Activated CD4-positive, CD25-positive, alpha-beta regulatory T cell (primary cell): ENCODE measurements at places on chromosomes 13 and 19.

DNA sequence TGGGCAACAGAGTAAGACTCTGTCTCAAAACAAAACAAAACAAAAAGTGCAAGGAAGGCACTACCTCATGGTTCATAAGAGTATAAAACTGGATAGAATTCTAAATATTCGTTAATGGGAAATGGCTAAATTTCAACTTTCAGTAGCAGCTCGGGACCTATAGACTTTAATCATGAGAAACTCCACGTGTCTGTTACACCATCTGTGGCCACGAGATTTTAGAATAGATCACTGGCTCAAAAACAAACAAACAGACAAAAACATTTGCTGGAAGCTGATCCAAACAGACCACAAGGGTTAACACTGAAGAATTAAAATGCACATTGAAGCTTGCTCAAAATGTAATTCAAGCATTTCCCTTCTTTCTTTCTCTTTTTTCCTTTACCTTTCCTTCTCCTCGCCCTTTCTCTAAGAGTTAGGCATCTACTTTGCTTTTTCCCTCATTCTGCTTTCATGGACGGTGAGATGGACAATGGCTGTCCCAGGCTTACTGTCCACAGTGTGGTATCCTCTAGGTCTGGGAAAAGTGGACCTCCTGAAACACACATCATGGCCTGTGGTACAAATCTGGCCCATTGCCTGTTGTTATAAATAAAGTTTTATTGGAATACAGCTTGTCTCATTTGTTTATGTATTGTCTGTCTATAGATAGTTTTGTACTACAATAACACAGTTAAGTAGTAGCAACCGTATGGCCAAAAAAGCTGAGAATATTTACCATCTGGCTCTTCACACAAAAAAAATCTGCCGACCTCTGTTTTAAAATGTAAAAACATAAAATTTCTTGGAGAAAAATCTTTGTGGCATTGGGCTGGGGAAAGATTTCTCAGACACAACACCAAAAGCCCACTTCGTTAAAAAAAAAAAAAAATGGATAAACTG is 10.3 kb downstream of the ELAVL1 start:
- DNase-seq: no peak

GRCh38 chr13:74026753-74027152 is 107.5 kb downstream of the KLF12 start:
- peak; percentile 34 for DNase-seq

GRCh38 chr13:58843567-58843966 is 1212.0 kb downstream of the PCDH17 start:
- no peak for DNase-seq

DNA sequence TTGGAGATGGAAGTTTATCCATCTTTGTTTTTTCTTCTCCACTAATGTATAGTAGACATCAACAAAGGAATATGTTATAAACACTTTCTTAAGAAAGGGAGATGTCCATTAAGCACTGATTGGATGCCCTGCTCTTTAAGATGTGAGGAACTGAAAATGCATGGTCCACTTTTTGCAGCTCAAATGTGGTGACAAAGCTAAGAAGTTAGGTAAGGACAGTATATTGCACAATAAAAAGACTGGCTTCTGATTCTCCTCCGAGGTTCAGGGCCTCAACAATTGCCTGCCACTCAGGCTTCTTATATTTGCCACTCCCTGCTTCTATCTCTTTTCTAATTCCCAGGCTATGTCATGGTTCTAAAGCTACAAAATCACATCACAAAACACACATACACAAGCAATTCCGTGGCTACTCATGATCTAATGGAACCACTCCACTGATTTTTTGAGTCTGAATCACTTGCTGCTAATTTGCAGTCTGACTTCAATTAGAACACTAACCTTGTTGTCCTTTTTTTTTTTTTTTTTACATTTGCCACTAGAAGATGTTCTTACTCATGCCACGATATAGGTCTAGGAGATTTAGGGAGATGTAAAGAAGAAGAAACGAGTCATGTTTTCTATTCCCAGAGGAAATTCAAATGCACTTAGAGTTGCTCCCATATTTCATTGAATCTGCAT is 29.6 kb upstream of the TNFSF11 start:
- no peak for DNase-seq

DNA sequence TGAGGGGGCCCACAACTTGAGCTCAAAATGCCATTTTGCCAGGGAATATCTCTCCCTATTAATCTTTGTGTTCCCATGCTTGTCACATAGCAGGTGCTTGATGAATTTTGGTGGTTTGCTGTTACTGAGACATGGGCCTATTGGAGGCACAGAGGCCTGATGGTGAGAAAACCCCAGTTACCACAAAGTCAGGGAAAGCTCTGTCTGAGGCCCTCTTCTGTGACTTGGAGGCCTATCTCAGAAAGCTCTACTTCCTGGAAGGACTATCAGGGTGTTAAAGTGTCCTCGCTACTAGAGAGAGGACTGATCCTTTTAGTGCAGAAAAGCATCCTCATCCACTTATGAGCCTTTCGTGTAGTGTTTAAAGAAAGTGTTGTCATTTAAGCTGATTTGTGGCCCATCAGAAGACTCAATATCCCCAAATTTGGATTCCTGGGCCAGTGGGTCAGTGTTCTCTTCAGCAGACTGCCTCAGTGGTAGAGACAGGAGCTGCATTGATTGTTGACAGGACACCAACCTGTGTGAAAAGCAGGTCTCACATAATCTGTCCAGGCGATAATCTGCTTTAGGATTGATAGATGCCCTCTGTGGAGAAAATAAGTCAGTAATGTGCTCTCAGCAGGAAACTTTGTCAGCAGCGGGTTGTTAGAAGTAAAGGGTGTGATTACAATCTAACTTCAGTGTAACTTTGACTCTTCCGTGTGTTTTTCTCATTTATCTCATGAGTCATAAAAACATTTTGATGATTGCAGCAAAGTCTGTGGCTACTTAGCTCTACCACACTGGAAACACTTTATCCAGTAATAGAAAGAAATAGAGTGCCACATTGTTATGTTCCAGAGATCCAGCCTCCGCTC is 121.0 kb downstream of the AKAP11 start:
- no peak for DNase-seq

DNA sequence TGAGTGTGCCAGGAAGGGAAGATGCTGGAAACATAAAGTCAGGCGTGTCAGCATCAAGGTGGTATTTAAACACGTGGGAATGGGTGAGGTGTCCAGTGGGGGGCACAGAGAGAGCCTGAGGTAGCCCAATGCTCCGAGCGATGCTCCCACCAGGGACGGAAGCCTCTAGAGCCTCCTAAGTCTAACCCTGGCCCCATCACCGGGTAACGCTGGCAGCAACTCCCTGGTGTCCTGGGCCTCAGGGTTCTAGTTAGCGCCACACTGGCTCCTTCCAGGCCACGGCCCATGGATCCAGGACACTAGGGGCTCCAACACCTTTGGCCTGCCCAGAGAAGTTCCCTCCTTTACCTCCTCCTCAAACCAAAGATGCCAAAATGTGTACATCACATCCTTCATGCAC is 65.4 kb downstream of the EPS15L1 start:
- DNase-seq: no peak

- DNase-seq: no peak
Observed at GRCh38 chr13:42116225-42116624, 67.8 kb downstream of the DGKH start.

DNA sequence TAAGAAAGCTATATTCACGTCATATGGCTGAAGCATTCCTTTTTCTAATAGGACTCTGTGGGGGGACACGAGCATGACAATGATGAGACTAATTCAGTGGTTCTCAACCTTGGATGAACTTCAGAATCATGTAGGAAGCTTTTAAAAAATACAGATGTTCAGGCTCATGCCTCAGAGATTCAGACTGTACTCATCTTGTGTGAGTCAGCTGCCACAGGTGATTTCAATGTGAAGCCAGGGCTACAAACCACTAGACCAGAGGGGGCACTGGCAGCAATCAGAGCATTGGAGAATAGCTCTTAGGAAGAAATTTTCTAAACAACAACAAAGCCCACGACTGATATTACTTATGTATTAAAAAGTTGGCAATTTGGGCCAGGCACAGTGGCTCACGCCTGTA is 91.7 kb downstream of the SERP2 start:
- no peak for DNase-seq

DNA sequence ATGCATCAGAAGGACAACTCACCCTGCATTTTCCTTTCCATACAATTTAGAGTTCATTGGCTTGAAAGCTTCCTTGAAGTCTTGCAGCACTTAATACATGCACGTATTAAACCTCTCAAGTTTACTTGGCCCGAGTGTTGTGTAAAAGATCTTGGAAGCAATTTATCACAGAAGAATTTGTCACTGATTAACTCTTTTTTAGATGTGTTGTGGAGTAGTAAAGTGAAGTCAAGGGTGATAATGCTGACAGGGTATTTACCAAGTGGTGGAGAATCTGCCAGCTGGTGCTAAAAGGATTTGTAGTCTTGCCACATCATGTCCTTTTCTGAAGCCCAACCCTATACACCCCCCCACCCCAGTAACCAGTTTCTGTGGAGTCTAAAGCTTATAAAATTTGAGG is 421.0 kb upstream of the MIR17HG start:
- no peak for DNase-seq

DNA sequence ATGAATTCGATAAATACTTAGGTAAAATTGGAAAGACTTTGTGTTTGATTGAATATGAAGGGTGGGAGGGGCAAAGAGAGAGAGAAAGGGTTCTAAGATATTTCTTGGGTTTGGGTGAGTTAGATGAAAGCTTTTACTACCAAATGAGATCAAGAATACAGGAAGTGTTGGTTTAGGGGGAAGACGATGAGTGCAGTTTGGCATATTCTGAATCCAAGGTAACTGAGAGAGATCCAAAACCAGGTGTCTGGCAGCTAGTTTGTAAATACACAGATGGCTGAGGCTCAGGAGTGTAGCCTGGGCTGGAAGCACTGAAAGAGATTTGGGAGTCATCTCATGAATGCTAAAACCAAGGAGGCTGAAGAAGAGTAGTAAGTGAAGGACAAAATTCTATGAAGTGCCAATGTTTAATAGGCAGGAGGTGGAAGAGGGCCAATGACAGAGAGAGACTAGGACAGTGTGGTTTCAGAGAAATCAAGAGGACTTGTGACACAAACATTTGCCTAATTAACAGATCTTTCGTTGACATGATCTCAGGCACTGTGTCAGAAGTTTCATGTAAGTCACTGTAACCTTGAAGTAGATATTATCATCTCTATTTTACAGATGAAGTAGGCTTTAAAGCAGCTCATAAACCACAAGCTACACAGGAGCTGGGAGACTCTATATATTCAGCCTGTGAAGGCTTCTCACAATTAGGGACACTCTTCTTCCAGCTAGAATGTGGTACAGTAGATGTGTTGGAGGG is 70.2 kb upstream of the ZDHHC20 start:
- no peak for DNase-seq

DNA sequence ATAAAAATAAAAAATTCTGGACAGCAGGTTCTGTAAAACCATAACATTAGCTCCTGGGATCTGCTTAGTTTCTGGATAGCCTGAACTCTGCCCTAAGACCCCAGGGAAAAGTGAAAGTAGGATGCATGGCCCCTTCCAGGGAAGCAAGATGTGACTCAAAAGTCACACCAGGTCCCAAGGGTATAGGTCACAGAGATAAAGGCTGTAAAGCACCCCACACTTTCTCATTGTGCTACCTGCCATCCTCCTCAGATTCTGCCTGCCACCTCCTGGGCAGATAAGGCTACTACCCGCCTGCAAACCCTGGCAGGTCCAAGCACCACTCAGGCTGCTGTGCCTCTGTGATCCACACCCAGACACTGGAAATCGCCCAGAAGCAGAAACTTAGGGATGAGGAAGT is 20.6 kb downstream of the FFAR2 start:
- peak; percentile 25 for DNase-seq

DNA sequence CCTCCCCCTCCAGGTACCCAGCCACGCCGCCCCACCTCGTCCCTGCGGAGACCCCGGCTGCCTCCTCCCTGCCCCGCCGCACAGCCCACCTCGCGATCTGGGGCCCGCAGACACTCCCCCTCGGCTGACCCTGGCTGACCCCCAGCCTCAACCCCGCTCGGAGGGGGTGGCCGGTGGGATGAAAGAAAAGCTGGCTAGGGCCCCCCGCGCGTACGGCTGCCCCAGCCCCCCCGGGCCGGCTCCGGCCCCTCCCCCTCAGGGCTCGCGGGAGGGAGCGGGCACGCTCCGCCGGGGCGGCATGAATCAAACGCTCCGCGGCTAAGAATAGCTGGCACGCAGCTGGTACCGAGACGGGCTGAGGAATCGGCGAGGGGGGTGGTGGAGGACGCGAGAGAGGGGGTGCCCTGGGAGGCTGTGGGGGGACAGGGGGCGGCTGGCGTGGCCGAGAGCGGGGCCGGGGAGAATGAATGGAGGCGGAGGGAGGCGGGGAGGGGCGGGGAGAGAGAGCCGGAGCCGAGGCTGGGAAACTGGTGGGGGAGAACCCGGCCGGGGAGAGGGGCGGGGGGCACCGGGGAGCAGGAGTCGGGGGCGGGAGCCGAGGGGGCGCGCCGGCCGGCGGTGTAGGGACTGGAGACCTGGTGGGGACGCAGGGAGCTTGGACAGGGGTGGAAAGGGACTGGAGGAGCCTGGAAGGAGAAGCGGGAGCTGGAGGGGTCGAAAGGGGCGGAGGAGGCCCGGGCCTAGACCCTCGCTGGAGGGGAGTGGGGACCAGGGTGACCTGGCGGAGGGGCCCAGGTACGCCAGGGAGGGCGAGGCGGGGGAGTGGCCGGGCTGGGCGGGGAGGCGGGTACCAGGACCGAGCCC is 1.1 kb downstream of the SHANK1 start:
- DNase-seq: no peak

DNA sequence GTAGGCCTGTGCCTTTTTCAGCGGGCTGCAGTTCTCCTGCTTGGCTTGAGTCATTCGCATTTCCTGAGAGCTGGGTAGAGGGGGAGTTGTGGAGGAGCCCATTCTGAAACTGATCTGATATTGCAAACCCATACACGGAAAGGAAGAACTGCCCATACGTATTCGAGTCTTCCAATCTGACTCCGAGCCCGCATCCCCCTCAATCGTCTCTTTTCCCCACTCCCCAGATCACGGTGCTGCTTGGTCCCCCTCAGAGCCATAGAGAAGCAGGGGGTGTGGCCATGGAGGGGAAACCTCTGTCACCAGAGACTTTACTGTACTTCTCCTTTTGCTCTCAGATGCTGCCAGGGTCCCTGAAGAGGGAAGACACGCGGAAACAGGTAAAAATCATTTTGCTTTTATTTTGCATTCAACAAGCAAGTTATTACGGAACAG is at the start of gene CD22:
Gene CD22 (plus strand): TSS at position 337 of the 435 bp plus-strand sequence. CDS start 2,854 bp downstream, outside the sequence.
- no peak for DNase-seq

GRCh38 chr19:1181606-1182005 is 7.5 kb upstream of the SBNO2 start:
- DNase-seq: no peak

DNA sequence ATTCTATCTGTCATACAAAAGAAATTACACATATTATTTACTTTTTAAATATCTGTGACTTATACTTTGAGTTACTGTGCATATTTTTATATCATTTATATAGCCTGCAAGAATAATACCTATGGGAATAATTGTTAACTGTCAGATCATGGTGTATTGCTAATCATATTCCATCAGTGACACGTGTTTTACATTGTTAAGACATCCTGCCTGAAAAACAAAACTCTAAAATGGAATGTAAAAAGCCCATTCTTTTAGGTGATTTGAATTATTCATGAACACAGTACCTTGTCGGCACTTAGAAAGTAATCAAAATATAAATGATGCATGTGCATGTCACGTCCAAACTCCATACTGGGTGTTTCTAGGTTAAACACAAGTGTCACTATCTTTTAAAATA is 533.8 kb upstream of the PCDH9 start:
- no peak for DNase-seq
